ENCODE measurements at places on chromosomes 16 and 17.

GRCh38 chr16:57536306-57537193 is at the start of gene CCDC102A:
CCDC102A (minus strand) TSS chr16:57536571; CDS start chr16:57529177, 7,394 bp downstream.
- DNase-seq: peak; percentile 43

GRCh38 chr16:68792465-68793324 is 50.6 kb upstream of the TANGO6 start:
- DNase-seq: no peak

GRCh38 chr16:78461087-78461486 is 361.6 kb downstream of the WWOX start:
- no peak for DNase-seq

GRCh38 chr16:1169285-1170075 is 16.6 kb downstream of the CACNA1H start:
- DNase-seq: no peak

DNA sequence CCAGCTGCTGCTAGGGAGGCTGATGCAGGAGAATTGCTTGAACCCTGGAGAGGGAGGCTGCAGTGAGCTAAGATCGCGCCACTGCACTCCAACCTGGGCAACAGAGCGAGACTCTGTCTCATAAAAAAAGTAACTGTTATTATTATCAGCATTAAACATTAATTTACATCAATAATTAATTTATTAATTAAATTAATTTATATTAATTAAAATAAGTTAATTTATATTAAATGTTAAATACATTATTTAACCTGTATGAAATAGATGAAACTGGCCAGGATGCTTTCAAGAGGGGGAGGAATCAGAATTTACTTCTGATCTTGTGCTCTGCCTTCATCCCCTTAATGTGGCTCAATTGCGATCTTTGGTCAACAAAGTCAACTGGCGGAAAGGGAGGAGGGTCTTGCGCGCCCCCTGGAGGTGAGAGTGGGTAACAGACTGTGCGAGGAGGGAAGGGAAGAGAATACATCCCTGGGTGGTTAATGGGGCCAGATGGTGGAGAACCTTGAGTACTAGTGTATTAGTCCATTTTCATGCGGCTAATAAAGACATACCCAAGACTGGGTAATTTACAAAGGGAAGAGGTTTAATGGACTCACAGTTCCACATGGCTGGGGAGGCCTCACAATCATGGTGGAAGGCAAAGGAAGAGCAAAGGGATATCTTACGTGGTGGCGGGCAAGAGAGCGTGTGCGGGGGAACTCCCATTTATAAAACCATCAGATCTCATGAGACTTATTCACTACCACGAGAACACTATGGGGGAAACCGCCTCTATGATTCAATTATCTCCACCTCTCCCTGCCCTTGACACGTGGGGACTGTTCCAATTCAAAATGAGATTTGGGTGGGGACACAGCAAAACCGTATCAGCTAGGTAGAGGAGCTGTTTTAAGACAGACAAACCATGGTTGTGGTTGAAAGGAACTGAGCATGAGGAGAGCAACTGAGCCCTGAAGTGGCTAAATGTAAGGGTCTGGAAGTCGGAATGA is 15.7 kb upstream of the CPPED1 start:
- DNase-seq: peak; percentile 76

DNA sequence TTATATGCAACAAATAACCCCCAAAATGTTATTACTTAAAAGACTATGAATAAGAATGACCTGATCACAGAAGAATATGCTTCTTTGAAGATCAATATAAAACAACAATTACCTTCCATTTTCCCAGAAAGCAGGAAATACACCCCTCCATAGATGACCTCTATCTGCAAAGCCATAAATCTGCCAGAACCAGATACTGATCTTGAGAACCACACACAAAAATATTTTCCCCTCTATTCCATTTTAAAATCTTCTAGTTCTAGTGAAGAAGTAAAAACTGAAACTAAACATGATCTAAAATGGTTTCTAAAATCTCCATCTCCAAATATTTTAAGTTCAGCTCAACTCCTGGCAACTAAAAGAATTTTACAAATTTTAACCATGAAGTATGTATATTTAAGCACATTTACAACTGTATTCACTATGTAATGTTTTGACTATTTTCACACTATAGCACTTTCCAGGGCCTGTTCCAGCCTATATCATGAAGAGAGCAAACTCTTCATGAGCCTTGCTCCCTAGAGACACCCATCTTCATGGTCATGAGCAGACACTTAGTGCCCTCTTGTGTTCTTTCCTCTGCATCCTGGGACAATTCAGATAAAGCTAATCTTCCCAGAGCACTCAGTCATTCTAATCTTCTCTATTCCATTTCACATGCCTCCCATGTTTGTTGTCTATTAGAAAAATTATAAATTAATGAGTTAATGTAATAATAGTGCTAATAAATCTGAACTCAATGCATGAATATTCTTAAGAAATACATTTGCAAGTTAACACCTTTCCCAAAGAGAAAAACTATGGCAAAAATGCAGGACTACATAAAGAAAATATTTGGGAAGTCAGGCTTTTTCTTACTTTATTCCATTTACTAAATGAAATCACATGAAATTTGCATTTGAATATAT is 87.0 kb downstream of the HELZ start:
- DNase-seq: no peak

DNA sequence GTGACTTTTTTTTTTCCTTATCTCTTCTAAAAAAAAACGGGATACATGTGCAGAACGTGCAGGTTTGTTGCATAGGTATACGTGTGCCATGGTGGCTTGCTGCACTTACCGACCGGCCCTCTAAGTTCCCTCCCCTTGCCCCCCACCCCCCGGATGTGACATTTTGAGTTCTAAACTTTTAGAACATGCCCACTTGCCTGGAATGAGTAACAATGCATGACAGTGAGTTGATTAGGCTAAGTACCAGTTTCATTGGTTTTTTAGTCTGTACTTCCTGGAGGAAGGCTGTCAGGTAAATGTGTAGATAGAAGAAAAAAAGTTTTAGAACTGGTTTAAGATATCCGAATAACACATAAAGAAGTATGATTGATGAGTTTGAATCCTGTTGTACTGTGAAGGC is 4.0 kb downstream of the BPTF start:
- DNase-seq: peak; percentile 42

- peak; percentile 22 for DNase-seq
These were observed 2.0 kb downstream of the CBX4 start for GRCh38 chr17:79836972-79837887.

- peak; percentile 54 for DNase-seq
These were observed 97.6 kb downstream of the MRM3 start for GRCh38 chr17:879546-880442.

GRCh38 chr16:89553733-89554132 is 6.7 kb upstream of the RPL13 start:
- no peak for DNase-seq

DNA sequence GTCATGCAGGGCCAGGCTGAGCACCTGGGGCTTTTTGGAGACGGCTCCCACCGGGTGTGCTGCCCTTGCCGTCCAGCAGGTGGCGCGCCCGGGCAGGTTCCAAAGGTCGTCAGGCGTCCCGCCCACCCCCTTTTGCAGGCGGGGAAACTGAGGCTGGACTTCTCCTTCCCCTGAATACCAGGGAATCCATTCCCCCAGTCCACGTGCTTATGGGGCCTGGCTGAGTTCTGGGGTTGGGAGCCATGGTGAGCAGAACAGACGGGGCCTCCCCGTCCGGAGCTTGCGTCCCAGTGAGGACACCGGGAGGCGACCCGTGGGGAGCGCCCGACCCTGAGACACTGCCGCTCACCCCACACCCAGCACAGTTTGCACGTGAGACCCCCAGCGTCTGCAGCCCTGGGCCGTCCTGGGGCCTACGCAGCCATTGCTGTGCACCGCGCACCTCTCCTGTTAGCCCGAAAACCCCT is 51.8 kb upstream of the JPH3 start:
- peak; percentile 63 for DNase-seq

DNA sequence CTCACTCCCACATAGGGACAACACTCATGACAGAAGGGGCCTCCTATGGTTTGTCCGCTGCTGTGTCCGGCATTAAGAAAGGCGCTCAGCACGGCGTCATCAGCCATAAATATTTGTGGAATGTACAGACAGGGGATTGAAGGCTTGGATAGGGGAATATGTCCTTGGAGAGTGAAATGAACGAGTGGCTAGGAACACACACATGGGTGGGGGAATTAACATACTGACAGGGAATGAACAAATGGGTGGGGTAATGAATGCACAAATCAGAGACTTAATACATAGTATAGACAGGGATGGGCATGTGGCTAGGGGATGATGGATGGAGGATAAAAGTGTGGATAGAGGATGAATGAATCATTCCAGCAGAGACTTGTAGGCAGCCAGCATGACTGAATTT is 154.0 kb upstream of the HSBP1 start:
- DNase-seq: no peak

- no peak for DNase-seq
These were observed 189.4 kb downstream of the WWOX start for GRCh38 chr16:78288888-78289287.

- DNase-seq: no peak
These were observed 12.7 kb upstream of the APPBP2 start for GRCh38 chr17:60538726-60539125.

DNA sequence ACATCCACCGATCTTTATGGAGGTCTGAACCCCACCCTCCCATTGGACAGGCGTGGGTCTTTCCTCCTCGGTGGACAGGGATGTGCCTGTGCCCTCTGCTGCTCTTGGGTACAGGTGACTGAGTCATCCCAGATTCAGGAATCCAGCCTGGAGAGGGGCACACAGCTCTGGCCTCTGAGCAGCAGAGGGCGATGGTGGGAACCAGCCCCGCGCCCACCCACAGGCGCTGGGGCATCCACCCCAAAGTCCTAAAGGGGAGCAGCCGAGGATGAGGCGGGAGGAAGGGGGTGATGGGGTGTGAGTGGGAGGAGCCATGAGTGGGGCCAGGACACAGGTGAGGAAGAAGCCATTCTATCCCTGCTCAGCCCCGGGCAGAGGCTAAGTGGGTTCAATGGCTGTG is 35.0 kb downstream of the ENGASE start:
- DNase-seq: no peak

DNA sequence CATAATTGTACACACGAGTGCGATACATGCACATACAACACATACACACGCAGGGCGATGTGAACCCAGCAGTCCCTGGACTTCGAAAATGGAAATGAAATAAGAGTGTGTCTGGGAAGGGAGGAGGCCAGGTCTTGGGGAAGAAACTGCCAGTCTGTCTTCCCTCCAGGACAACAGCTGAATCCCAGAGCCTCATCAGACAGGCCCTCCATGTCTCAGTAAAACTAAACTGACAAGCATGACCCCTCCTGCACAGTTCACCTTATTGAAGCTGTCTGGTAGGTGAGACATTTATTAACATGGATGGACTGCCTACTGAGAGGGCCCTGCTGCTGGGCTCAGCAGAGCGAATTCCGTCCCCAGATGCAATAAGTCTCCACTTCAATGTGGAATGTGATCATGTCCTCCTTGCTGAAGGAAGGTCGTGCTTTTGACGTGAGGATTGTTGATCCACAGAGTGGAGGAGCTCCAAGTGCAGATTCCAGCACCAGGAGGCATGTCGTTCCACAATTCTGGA is 117.4 kb downstream of the SOX9 start:
- no peak for DNase-seq

DNA sequence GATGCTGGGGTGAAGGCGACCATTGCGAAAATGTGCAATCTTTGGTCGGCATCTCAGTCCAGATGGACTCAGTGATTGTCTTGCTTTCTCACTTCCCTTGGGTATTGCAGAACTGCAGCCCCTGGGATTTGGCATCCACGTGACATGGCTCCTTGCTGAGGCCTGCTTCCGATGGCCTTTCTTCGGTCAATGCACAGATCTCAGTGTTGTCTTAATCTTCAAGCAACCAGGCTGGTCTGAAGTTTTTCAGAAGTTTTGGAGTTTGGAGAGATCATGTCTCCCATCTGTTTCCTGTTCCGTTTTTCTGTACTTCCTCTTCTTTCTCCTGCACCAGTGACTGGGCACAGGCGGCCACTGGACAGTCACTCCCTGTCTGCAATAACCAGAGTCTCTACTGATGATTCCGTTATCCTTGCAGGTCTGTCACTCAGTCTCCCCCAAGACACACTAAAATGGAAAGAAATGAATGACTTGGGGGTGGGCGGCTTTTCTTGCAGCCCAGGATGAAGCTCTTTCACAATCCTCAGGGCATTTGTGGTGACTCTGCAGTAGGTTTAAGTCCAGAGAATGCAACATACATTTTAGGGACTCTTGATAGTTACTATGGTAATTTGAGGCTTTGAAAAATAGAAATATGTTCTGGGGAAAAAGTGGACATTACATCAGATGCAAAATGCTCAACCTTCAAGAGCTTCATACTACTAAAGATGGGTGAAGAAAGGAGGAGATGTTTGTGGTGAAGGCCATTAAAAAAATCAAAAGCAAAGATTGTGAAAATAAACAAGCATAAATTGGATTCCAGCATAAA is 106.3 kb upstream of the ZFHX3 start:
- no peak for DNase-seq

- no peak for DNase-seq
These were observed 10.4 kb downstream of the ABR start for GRCh38 chr17:1169221-1169928.

- no peak for DNase-seq
These were observed 10.2 kb downstream of the ARSG start for GRCh38 chr17:68301438-68301959.

DNA sequence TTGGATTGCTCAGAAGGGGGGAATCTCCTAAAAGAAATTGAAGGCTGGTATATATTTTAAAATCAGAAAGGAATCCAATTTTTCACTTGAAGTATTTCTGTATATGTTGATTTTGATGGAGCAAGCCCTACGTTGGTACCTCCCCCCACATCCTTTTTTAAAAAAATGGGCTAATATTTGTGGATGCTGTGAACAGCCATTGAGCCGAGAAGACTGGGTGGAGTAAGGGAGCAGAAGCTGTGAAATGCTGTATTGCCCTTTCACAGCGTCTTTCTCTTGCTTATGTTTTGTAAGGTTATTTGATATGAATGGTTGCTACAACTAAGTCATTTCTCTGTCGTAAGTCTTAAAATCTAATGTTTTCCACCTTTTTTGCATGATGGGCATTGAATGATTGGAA is 2.3 kb downstream of the PAFAH1B1 start:
- no peak for DNase-seq

GRCh38 chr16:30541502-30542329 is 7.1 kb upstream of the ZNF747 start:
- DNase-seq: no peak

DNA sequence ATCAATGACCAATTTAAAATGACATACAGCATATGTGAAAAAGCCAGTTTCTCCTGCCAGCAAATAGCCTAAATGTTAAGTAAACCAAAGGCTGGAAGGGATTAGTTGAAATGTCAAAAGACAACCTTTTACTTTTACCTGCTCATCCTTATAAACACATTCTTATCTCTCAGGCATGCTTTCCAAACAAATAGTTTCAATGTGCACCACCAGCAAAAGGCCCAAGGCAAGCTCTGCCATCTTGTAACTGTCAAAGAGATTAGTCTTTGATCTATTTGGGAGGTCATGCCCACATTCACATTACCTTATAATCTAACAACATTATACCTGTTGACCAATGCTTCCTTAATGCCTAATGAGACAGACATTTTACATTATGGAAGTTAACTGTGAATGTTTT is 132.2 kb upstream of the NACA2 start:
- DNase-seq: no peak

- no peak for DNase-seq
These were observed 61.1 kb upstream of the CIBAR2 start for GRCh38 chr16:85173146-85173980.

- no peak for DNase-seq
These were observed 38.4 kb downstream of the PSMD12 start for GRCh38 chr17:67328026-67328425.

GRCh38 chr16:26697807-26698206 is 368.9 kb upstream of the C16orf82 start:
- DNase-seq: no peak

GRCh38 chr17:55722742-55723487 is at the start of gene TMEM100:
TMEM100 (minus strand) TSS chr17:55722864; CDS start chr17:55721070, 1,794 bp downstream.
- no peak for DNase-seq

- DNase-seq: no peak
These were observed 363.7 kb upstream of the SOX9 start for GRCh38 chr17:71757156-71757555.

Measured in stimulated activated CD4-positive, alpha-beta T cell treated with anti-CD3 and anti-CD28 coated beads, Interleukin-12 subunit alpha, Interleukin-12 subunit beta, amount 100 ng/mL, for 4 hours (primary cell).